Panc1 (cell line): ENCODE measurements at places on chromosomes 5 and 9.

GRCh38 chr9:113886933-113887332 is 10.8 kb downstream of the ZNF618 start:
- no peak for DNase-seq

DNA sequence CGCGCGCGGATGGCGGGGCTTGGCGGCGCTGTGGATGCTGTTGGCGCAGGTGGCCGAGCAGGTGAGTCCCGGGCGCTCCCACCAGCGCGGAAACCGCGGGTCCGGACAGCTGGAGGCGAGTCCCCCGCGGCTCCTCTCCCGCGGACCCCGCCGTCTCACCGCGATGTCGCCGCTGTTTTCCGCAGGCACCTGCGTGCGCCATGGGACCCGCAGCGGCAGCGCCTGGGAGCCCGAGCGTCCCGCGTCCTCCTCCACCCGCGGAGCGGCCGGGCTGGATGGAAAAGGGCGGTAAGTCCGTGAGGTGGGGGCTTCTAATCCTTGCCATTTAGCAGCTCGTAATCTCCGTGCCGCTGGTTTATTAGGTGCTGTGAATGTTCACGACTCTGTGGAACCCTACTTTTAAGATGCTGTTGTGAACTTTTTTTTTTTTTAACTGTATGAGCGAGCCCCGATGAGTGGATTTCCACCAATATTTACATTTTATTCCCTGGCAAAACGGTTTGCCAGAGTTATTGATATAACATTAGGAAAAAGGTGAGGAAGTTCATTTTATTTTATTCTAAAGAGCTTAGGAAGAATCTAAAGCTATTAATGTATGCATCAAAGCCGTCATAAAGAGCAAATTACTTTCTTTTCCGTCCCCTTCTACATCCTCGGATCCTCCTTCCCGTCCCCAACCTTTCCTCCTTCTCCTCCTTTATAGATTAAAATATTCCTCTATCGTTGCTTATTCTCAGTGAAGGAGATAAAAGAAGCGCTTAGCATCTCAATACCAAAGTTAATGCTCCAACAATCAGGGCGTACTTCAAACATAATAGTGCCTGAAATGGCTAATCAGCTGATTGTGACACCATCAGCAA is 579 bp downstream of the ADAMTS16 start:
- DNase-seq: no peak

DNA sequence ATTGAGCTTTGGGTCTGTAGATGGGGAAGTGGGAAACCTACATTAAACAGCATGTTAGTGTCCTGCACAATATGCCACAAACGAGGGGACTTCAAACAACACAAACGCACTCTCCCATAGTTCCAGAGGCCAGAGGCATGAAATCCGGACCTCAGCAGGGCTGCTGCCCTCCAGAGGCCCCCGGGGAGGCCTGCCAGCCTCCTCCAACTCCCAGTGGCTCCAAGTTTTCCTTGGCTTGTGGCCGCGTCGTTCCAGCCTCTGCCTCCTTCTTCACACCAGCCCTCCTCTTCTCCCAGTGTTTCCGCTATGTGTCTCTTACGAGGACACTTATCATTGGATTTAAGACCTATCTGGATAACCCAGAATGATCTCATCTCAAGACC is 13.3 kb upstream of the COL5A1 start:
- DNase-seq: no peak

DNA sequence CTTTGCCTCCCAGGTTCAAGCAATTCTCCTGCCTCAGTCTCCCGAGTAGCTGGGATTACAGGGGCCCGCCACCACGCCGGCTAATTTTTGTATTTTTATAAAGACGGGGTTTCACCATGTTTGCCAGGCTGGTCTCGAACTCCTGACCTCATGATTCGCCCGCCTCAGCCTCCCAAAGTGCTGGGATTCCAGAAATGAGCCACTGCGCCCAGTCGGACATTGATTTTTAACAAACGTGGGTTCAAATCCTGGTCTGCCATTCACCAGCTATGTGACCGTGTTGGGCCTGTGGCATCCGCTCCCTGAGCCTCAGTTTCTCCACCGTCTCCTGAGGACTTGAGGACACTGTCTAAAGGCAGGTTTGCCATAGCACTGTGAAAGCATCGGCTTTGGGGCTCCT is 41.8 kb upstream of the NEK6 start:
- DNase-seq: no peak

- no peak for DNase-seq
Measured at GRCh38 chr5:122078116-122079110, at the start of gene LOX. TSS of gene LOX (minus strand) at chr5:122078259. CDS start at chr5:122077985, 274 bp downstream.

DNA sequence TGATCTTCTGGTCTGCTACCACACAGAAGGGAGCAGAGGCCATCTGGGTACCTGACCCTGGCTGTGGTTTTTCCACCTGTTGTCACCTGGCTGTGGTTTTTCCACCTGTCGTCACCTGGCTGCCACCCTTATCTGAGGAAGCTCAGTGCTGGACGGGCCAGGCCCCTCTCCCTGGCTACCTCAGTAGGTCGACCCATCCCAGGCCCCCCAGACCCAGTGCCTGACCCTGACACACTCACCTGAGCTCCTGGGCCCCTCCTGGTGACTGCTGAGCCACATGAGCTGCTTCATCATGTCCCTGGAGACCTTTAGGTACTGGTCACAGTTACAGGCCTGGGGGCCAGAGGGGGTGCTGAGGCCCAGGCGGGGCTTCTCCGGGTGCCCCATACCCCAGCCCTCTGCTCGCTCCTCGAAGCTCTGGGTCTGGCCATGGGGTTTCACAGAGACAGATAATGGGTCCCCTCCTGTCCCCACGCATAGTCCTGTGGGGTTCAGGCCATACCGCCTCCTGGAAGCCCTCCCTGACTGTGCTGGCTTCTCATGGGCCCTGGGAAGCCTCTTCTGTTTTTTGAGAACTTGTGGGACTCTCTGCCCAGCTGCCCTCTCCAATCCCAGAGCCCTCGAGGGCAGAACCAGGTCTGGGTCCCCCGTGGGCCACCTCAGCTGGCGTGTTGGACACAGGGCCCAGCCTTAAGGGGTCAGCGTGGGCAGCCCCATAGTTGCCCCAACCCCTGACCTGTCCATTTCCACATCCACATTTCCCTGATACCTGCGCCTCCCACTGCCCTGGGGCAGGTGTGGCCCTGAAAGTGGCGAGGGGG is 7.5 kb upstream of the NRARP start:
- no peak for DNase-seq

DNA sequence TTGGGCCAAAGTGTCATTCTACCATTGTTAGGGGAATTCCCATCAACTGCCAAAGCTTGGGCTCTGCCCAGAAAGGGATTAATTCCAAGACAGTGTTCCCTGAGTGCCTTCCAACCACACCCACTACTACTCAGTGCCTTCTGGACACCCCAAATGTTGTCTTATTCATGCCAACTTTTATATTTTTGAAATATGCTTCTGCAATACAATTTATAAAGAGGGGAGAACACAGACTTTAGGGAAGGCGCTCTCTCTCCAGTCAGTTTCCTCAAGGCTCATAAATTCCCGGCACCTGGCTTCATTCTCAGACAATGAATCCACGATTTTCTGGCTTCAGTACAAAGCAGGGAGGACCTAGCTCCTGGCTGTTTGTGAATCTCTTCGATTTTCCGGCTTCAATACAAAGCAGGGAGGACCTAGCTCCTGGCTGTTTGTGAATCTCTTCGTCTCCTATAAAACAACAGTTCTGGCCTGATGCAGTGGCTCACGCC is 120.1 kb upstream of the MYO10 start:
- no peak for DNase-seq

GRCh38 chr9:2028888-2029287 is 13.7 kb downstream of the SMARCA2 start:
- DNase-seq: no peak

DNA sequence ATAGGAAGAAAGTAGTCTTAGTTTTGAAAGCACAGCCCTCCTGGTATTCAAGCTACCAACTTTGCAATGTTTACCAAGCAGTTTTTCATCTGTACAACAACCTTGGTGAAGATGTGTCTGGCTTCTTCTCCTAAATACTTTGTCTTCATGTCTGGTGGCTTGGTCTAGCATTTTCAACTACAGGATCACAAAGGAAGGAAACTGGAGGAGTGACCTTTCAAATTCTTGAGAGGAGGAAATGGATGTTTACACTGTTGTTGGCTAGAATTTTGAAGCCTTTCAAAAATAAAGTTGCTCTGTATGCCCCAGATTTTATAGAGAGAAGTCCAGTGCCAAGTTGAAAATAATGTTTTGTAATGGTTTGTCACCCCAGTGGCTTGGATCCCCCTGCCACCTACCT is 16.3 kb downstream of the PAM start:
- no peak for DNase-seq

GRCh38 chr9:37340961-37341360 is 81.5 kb upstream of the GRHPR start:
- DNase-seq: no peak

GRCh38 chr9:122394265-122395125 is 23.7 kb downstream of the PTGS1 start:
- DNase-seq: no peak

DNA sequence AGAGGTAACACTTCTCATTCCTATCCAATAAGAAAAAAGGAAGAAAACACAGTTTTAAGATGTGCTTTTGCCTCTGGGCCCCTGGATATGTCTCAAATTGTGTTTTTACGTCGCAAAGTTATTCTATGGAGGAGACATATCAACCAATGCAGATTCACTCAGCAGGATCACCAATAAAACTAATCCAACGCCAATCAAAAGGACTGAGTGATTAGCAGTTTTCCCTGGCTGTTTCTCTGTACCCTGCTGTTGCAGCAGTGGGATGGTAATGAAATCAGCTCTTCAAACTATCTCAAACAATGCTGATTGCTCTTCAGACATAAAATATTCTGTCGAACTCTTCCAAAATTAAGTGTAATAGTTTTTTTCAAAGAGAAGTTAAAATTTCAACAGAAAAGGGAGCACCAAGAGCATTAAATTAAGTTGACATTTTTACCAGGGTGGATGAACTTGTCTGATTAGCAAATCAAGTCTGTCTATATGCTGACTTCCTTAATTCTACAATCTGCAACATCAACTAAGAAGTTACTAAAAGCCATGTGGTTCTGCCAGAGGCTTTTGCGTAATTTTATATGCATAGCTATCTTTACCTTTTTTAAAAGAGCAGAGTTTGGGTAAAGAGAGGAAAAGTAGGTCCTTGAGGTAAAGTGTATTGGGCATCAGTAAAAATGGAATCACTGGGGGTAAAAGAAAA is 9.7 kb upstream of the HK3 start:
- DNase-seq: no peak

DNA sequence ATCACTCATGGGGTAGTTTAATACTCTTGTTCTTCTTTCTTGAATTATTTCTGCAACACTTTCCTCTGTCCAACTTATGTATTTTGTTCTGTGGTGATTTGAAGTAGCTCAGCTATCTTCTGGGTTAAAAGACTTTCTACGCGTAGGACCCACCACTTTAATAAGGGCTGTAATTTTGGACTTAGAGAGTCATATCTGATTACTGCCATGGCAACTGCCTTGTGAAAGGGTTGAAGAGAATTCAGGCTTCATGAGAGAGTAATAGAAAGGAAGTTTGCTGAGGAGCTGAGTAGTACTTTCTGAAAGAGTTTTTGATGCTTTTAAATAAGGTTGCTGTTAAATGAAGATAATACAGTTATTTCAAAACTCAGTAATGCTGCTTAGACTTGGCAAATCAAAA is 89.5 kb downstream of the TLE4 start:
- DNase-seq: no peak

DNA sequence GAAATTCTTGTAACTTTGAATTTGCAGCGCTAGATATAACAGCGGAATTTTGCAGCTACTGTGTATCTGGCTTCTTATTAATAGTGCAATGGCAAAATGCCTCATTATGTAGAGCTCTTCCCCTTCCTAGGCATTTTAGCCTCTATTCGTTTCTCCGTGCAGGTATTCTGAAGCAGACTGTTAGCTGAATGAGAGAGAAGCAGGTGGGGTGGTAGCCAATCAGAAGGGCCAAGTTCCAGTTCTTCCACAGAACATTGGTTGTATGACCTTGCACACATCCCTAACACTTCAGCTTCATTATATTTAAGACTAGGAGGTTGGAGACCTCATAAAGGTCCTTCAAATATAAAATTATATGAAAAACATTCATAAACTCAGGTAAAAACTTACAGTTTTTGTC is 1.2 kb upstream of the VPS13A start:
- no peak for DNase-seq

DNA sequence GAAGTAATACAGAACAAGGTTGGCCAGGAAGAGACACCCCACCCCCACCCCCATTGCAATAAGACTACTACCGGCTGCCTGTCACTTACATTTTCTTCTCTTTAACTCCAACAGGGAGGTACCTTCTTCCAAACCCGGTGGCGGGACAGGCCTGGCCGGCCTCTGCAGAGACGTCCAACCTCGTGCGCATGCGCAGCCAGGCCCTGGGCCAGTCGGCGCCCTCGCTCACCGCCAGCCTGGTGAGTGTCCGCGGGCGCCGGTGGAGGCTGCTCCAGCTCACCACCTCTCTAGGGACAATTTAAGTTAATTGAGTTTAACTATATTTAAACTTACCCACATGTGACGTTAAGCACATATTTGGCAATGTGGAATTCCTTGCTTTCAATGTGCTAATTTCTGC is 192.4 kb downstream of the MAST4 start:
- no peak for DNase-seq

DNA sequence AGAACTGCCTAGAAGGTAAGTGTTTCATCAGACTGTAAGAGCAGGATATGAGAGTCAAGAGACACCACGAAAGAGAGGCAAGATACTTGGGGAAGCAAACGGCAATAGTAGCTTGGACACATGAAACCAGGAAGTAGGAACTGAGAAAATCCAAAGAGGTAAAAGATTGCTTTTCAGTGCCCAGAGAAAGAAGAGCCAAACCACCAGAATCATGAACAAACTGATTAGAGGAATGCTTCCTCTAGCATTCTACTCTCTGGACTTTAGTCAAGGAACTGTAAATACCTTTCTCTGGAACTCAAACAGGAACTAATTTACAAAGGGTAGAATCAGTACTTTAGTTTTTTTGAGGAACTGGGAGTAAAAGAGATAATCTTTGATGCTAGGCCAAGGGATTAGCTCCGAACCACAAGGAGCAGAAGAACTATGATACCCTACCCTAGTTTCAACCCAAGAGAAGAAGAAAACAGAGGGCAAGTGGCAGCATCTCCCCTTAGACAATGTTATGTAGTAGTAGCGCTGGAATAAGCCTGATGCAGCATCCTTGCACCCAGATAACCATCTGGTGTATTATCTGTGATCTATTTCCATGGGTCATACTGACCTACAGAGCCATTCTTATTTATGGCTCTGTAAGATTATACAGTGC is 41.3 kb downstream of the EFCAB9 start:
- no peak for DNase-seq

DNA sequence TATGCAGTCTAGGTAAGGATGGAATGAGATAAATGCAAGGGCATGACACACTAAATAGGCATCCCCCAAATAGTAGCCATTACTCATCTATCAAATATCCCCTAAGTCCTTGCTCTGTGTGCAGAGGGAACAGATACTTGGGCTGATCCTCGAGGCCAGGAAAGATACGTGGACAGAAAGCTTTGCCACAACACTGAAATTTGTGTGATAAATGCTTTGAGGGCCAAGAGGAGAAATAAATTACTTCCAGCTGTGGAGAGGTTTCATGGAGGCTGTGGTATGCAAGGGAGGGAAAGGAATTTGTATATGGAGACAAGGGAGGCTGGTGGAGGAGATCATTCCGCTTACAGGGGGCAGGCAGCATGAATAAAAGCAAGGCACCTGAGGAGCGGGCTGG is 18.5 kb downstream of the ATOX1 start:
- DNase-seq: no peak
